ENCODE measurements at places on chromosomes 3 and 15.

GRCh38 chr3:181772166-181772565, 60.4 kb downstream of the SOX2 start:
- DNase-seq, result no peak

DNA sequence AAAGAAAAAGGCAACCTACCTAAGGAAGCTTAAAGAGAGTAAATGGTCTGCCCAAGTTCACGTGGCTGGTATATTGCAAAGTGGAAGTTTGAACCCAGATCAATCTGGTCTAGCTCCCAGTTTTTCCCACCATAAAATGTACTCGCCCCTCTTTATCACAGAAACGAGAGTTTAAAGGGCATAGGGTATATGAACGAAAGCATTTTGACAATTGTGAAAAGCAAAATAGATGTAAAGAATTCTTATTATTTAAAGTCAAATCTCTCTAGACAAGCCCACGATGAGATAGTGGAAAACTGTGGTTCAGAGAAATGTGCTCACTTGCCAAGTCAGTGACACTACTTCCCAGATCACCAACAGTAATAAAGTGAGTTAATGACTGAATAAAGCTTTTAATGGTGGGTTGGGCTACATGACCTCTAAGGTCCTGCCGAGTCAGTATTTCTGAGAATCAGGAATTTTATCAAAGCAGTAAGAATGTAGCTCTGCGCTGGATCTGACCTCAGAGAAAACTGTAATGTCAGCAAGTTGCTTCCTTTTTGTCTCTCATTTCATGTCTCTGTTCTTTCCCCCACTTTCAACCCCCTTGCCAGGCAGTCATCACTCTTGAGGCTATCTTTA, 23.3 kb upstream of the NEO1 start:
- DNase-seq, result no peak

- no peak for DNase-seq
Observed at GRCh38 chr15:42891569-42891968, 29.0 kb downstream of the TTBK2 start.

- DNase-seq, result no peak
Observed at GRCh38 chr3:76998555-76998954, 41.3 kb upstream of the ROBO2 start.

DNA sequence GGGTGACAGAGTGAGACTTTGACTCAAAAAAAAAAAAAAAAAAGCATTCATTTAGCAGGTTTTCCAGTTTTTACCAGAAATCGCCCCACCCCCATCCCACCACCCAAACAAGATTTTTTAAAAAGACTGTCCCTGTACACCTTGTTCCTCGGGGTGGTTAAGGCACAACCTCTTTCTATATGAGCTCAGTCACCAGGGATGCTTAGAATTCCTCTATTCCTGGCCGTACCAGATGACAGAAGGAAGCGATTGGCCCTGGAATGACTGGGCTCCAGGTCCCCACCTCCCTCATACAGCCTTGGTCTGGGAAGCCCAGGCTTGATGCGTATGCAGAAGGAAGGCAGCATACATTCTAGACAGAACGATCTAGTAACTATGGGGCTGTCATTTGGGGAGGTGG, 25.6 kb downstream of the IDH2 start:
- DNase-seq, result no peak

- no peak for DNase-seq
Observed at GRCh38 chr3:9779075-9779593, 9.4 kb upstream of the CAMK1 start.

DNA sequence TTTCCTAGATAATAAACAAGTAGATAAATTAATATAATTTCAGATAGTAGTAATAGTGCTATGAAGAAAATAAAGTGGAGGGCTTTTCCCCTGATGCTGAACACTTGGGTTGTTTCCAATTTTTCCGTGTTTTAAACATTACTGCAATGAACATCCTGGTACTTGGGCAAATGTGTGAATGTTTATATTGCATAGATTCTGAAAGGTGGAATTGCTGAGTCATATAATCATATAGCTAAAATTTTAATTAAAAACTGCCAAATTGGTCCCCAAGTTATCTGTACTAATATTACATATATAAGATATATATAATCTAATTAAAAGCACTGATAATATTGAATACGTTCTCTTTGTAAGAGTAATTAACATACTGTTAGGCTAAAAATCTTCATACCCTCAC, 10.0 kb downstream of the PPP2R3A start:
- DNase-seq, result no peak

GRCh38 chr3:173191611-173192010, 50.6 kb upstream of the SPATA16 start:
- no peak for DNase-seq

DNA sequence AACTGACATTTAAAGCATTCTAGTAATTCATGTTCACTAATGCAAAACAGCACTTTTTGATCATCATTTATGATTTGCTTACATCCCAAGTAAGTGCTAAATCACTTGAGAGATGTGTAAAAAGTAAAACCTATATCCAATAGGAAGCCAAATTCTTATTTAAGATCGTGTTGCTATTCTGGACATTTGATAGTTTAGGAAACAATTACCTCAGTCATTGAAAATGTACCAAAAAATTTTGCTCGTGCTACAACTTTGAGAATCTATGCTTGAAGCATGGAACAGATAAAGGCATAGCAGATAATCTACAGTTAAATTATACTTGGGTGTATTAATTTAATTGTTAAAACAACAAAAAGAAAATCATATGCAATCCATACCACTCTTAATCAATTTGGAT, 571.6 kb upstream of the NR2F2 start:
- no peak for DNase-seq

DNA sequence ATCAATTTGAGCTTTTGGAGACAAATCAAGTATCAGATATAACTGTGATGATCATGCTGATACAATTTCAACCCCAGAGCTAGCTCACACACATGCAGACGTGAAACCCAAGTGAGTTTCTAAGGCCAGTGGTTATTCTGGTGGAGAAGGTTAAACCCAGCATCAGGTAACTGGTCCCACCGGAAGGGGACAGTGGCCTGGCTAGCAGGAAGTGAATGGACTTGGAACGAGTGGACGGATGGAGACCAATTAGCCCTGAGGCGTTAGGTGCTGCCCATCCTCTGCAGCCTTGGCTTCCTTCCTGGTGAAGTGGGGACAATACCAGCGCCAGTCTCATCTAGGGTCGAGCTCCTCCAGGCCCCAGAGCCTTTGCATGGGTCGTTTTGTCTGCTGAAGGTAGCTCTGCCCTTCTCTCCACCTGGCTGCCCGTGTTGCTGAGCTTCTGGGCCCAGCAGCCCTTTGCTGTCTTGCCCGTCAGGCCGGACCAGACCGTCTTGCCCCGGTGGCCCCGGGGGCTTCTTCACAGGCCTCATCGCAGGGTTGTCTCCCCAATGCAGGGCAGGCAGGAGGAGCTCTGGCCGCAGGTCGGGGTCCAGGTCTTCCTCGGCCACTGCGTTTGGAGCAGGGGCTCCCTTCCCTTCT, 915 bp upstream of the KCTD6 start:
- DNase-seq, result peak; percentile 63

DNA sequence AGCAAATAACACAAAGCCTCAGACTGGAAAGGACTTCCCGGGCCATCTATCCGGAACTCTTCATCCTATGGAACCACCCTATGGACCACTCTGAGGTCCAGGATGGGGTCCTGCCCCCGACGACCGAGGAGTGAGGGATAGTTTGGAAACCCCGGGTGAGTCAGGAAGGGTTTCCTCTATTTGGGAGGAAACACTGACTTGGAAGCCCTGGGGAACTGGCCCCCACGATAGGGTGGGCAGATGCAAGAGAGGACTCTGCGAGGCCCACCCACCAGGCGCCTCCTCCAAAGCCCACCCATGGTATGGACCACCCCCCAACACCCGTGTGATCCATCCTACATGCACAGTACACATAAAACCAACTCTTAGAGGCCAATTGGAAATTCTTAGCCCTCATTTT, 69.4 kb downstream of the CPN2 start:
- no peak for DNase-seq

DNA sequence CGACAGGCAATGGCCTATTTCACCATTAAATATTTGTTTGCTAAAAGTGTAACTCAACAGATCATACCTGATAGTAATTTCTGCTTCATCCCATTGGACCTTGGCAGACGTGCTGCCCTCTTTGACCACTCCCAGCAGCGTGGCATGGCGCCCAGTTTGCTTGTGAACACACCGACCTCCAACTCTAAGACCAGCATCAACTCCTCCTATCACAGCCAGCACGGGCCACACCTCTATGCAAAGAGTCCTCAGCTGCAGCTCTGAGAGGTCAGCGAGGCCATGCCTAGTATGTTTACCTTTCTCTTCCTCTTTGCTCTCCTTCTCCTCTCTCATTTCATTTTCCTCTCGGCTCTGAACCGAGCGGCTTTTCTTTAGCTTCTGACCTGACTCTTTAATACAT, 80.6 kb downstream of the FBXL22 start:
- DNase-seq, result no peak

DNA sequence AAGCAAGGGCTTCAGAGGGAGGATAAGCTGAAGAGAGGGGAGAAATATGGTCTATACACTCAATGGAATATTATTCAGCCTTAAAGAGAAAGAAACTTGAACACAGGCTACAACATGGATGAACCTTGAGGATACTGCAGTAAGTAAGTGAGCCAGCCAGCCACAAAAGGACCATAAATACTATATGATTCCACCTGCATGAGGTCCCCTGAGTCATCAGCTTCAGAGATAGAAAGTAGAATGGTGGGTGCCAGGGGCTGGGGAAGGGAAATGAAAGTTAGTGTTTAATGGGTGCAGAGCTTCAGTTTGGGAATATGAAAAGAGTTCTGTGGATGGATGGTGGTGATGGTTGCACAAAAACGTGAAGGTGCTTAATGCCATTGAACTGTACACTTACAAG, 68.4 kb upstream of the SEC13 start:
- no peak for DNase-seq

GRCh38 chr3:30112902-30113484, 493.4 kb upstream of the TGFBR2 start:
- peak; percentile 63 for DNase-seq

- no peak for DNase-seq
Observed at GRCh38 chr3:15649858-15650257, 48.3 kb downstream of the BTD start.

DNA sequence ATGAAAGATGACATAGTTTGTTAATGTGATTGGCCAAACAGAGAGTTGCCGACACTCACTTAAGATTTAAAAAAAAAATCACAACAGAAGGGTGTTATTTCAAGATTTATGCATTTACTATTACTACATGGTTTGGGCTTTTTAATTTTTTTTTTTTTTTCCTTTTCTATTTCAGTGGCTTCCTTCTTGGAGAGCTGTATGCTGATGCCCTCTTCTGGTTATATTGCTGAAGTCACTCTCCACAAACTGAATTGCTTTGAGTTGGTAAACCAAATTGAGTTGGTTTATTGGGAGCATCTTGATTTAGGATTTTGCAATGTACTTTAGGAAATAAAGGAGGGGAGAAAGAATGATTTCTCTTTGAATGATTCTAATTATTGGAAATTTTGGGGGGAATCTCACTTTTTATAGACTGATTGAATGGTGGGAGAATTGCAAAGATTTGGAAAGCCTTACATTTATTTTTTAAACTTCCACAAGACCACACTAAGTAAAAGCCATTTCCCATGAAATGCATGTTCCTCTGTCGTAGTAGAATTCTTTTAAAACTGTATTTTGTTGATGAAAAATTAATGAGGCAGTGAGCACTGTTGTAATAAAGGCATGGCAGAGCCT, 186.6 kb upstream of the FEZF2 start:
- no peak for DNase-seq

GRCh38 chr3:60933824-60934223, 317.4 kb downstream of the FHIT start:
- DNase-seq, result peak; percentile 67

DNA sequence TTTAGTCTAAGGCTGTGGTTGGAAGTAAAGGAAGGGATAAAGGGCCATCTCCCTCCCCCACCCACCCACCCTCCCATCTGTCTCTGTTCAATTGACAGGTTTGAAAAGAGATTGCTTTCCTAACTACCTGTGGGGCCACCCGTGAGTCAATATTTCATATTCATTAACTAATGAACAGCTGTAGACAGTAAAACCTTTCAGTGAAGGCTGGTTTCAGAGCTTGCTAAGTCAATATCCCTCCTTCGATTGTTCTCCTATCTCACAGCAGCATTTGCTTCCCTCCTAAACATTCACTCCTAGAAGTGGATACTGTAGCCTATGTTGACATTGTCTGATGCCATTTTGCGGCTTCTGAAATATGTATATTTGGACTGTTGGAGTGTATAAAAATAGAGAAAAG, 85.9 kb upstream of the SYNPR start:
- DNase-seq, result no peak

GRCh38 chr3:21654241-21654640, 96.8 kb downstream of the ZNF385D start:
- DNase-seq, result no peak

GRCh38 chr3:53226841-53227407, 28.9 kb downstream of the TKT start:
- DNase-seq, result no peak

- no peak for DNase-seq
Observed at GRCh38 chr15:80550219-80550907, 144.7 kb upstream of the ABHD17C start.

GRCh38 chr15:65067645-65068402, at the start of gene RASL12:
Gene RASL12 (minus strand): TSS chr15:65067991. CDS start chr15:65067835, 156 bp downstream.
- DNase-seq, result no peak

GRCh38 chr15:70566989-70567388, 196.4 kb downstream of the UACA start:
- DNase-seq, result no peak

GRCh38 chr3:131733086-131733841, 230.5 kb upstream of the MRPL3 start:
- DNase-seq, result no peak

GRCh38 chr15:22262613-22263020, 182.3 kb downstream of the OR4M2 start:
- DNase-seq, result no peak

GRCh38 chr3:12662593-12663400, 1.1 kb downstream of the RAF1 start:
- DNase-seq, result no peak

DNA sequence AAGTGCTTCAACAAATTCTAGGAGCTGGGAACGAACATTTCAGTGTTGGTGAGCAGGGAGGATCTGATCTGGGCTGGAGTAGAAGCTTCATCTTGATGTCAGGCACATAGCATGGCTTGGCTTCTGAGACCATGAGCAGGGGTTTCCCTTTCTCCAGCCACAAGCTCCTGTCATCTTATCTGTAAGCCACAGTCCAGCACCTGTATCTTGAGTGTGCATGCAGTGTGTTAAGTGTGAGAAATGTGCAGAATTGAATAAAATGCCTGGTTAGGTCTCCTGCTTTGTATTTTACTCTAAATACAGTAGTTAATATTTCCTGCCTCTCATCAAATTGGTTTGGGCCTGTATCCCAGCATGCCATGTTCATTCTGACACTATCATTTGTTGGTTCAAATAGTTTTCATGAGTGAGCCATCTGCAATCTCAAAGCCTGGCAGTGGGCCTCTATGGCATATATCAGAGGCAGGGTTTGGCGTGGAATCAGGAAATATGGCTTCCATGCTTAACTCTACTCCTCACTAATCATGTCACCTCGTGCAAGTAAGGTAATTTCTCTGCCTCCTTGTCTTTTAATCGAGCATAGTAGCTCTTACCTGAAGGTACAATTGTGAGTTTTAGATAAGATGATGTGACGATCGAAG, 43.3 kb downstream of the TLNRD1 start:
- no peak for DNase-seq

GRCh38 chr15:42632105-42632675, 56.8 kb downstream of the STARD9 start:
- no peak for DNase-seq

- no peak for DNase-seq
Observed at GRCh38 chr15:36814105-36814504, 234.7 kb downstream of the CDIN1 start.

- no peak for DNase-seq
Observed at GRCh38 chr3:32082721-32083120, 23.7 kb upstream of the GPD1L start.

Measured in SHP77 treated with DMSO at 0.1 percent for 48 hours (cell line).